A172 (cell line): ENCODE measurements at places on chromosomes 1 and 21. TPM values are rescaled to one million over a fixed set of nuclear protein-coding genes. Genes with fewer than 3 reads are reported as not detected.
A peak's percentile ranks its signal among the peaks of the same experiment; 100 is the strongest.

Gene NPPB
- 6.5 and 12.8 TPM in 2 replicates for total RNA-seq

DNA sequence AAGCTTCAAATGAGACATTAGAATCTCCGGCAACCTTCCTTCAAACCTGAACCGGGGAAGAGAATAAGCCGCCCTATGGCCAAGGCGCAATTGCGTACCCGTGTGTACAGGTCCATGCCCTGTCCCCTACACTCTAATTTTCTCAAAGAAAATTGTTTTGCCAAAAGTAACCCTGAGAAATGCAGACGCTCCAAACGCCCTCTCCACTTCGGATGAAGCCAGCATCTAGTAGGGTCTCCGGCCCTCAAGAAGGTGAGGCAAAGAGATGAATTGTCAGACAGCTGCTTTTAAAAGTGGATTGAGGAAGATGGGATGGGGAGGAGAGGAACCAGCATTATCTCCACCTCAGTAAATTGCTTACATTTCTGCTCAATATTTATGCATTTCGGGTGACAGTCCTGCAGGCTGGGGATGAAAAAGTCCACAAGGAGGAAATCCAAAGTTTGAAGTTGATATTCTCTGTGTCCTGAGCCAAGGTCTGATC is 630 bp upstream of the LHX9 start:
- peak; percentile 24 for DNase-seq

- DNase-seq: no peak
Measured at GRCh38 chr1:245313576-245313975, 158.8 kb downstream of the KIF26B start.

GRCh38 chr1:175618559-175618958 is 124.8 kb downstream of the TNR start:
- DNase-seq: no peak

DNA sequence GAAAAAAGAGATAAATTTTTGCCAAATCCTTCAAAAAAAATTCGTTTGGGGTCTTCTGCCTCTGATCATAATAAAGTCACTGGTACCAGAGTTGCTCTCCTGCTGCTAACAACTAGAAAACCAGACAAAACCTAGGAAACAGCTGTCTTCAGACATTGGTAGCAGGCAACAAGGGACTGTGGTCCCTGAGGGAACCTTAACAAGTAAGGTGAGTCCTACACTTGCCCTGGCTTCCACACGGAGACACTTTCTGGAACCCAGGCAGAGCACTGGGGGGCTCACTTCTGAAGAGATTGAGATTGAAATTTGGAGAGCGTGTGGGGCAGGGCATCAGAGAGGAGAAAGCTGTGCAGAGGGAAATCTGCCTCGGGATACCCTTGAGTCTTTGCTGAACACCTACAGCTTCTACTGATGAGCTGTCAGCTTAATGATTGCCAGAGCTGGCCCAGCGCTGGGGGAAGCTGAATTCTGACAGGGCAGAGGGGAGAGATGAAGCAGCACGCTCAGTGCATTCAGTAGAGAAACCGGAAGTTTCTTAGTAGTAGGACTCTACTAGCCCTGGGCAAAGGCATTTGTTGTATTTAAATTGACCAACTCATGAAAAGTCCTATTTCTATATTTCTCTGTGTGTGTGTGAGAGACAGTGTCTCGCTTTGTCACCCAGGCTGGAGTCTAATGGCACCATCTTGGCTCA is 18.5 kb upstream of the FAM89A start:
- DNase-seq: no peak

Gene TNFRSF1B
- not detected in 2 replicates for total RNA-seq

Gene KANK4
- total RNA-seq: 0.09 TPM in 1 of 2 replicates, not detected in the other

DNA sequence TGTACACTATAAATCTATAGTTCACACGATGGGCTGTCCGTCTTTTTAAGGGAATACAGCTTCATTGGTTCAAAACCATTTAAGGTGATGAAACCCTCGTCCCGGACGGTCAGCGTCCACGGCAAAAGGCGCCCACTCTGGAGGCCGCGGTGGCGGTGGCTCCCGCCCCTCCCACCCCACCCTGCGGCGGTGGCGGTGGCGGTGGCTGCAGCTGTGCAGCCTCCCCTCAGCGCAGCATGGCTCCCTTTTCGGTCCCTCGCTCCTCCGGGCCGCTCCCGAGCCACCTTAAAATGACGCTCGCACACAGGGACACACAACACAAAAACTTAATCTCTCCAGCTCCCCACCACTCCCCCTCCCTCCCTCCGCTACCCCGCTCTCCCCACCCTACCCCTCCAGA is 69.1 kb downstream of the WLS start:
- DNase-seq: no peak

- peak; percentile 11 for DNase-seq
Measured at GRCh38 chr1:21175324-21175669, 1.4 kb downstream of the EIF4G3 start.

- no peak for DNase-seq
Measured at GRCh38 chr1:114387010-114387360, 124.0 kb downstream of the TRIM33 start.

- no peak for DNase-seq
Measured at GRCh38 chr1:20126041-20126805, 6.9 kb upstream of the PLA2G2D start.

- peak; percentile 32 for DNase-seq
Measured at GRCh38 chr21:28671549-28672195, 321.0 kb downstream of the LTN1 start.

DNA sequence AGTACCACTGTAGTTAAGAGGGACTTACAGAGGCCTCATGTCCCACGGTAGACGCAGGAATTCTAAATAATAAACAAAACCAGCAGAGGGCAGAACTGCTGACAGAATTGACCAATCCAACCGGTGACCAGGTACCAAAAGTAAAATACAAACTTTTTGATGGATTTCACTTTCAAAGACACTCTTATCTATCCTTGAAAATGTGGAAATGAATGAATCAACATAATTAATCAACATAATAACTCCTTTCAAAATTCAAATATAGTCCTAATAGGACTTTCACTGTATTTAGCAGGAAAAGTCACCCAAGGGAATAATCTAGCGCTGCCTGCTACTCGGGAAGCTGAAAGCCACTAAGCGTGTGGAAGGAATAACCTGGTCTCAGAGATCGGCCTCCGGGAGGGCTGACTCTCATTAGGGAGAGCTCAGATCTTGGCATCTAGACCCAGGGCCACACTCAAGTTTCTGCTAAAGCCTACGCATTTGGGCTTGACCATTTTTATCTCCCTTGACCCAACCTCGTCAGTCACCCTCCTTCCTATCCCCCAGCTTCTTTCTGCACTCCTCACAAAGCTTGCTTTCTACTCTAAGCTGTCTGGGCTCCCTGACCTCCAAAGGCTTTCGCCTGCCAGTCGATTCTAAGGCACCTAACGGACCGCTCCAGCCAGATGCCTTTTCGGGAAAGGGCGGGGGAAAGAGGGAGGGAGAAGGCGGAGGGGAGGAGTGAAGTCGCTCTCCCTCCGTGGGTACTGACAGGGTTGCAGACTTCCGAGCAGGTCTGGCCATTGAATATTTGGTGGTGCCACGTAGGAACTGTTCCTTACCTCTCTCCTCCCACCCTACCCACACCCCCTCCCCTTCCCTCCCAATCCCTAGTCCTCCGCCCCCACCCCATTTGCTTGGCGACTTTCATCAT is 1.6 kb downstream of the COL11A1 start:
- peak; percentile 55 for DNase-seq

DNA sequence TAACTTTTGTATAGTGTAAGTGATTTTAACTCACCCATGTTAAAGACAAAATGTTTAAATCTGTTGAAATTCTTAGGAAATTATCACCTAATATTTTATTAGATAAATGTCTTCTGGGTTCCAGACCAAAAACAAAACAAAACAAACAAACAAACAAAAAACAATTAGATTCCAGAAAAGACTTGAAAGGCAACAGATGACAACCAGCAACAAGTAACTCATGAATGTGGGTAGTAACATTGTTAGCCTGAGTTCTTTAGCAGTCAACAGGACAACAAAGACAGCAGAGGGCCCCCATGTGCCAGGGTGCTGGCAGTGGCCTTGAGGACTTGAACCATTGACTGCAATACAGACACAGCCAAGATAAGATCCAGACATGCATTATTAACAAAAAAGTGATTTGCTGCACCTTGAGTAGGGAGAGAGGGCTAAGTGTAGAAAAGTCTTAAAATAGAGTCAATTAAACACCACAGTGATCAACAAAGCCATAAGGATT is 2.4 kb upstream of the CD247 start:
- no peak for DNase-seq

Gene GPR25
- total RNA-seq: not detected in 2 replicates

Gene PGBD5
- total RNA-seq: 2.2 and 2.5 TPM in 2 replicates

Gene HCRTR1
- not detected in 2 replicates for total RNA-seq

DNA sequence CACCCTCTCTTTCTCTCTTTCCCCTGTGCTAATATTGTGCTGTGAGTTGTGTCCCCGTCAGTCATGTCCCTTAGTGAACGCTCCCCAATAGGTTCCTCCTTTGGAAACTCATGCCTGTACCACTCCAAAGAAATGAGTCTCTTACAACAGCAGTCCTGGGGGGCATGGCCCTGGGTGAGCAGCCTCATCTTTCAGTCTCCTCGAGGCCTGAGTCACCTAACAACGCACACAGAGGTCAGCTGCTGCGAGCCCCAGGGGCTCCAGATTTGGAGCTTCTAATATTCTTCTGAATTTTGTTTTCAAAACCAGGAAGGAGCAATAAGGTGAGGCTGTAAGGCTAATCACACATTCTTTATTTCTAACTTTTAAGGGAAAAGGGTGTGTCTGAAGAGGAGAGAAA is 30.5 kb upstream of the ZBTB8A start:
- no peak for DNase-seq

DNA sequence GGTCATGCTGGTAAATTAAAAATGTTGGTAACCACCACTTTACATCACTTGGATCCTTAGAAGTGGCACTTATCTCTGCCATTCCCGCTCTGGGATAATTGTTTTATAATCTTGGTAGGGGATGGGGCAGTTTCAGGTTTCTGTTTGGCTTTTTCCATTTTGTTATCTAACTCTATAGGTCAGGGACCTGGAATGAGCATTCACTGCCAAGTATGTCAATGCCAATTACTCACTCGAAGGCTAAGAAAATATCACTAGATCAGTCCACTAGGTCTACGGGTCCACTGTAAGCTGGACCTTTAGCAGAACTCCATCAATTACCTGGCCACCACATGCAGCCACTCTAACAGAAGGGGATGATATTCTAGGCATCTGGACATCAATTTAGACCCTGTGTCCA is 4.5 kb upstream of the DIP2A start:
- DNase-seq: no peak

GRCh38 chr1:56137521-56138505 is 441.6 kb downstream of the PLPP3 start:
- DNase-seq: peak; percentile 4

GRCh38 chr1:42170779-42171621 is 6.5 kb upstream of the GUCA2A start:
- no peak for DNase-seq

DNA sequence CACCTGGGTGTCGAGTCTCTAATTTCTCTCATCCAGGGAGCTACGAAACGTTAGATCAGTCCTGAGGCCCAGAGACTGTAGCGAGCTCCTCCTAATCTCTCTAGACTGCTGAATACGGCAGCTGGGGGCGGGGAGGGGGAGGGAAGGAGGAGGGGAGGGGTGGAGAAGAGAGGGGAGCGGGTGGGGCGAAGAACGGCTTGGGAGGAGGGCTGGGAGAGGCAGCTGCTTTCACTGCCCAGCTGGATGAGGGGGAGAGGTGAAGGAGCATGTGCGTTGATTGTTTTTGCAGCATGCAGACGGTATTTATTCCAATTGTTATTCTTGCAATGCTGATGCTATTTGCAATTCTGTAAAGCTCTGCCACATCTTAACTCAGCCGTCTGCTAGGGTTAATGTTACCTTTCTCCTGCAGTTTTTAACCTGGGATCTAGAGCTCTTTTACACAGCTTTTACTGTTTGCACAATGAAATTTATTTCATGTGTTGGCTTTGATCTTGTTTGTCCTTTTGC is 790 bp downstream of the DNAJC6 start:
- DNase-seq: no peak

DNA sequence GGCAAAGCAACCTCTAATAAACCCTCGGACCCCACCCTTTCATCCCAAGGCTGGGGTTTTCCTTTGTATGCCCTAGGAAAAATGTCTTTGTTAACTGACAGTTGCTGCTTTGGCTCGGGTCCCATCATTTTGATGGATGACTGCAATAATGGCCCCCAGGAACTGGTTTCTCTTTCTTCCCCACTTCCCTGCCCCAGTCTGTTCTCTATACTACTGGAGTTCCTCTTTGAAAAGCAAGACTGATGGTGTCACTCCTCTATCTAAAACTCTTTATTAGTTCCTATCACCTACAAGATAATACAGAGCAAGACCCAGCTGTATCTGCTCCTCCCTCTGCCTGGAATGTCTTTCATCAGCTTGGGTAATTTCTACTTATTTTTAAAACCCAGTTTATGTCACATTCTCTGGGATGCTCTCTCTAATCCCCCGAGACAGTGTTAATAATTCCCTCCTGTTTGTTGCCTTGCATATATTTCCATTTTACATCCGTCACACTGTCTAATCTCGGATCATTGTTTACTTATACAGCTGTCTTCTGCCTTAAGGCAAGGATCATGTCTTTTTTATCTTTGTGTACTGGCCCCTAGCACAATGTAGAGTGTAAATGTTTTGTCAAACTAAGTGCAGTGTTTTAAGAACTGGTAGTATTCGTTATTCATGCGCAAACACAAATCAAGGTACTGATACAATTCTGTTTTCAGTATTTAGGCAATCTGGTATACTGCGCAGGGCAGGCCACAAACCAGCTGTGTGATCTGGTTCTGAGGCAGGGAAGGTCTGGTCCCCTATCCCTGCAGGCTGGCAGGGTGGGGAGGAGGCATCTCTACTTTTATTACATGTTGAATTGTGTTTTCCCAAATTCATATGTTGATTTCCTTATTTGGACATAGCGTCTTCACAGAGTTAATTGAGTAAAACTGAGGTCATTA is 16.1 kb downstream of the SLAMF1 start:
- no peak for DNase-seq

GRCh38 chr1:226128487-226129075 is 58.0 kb downstream of the ACBD3 start:
- DNase-seq: peak; percentile 16

Gene TSTD1
- total RNA-seq: not detected in 2 replicates

GRCh38 chr1:88684482-88685258 is 597 bp downstream of the PKN2 start:
- peak; percentile 47 for DNase-seq

Gene SYCP1
- total RNA-seq: not detected in 2 replicates

DNA sequence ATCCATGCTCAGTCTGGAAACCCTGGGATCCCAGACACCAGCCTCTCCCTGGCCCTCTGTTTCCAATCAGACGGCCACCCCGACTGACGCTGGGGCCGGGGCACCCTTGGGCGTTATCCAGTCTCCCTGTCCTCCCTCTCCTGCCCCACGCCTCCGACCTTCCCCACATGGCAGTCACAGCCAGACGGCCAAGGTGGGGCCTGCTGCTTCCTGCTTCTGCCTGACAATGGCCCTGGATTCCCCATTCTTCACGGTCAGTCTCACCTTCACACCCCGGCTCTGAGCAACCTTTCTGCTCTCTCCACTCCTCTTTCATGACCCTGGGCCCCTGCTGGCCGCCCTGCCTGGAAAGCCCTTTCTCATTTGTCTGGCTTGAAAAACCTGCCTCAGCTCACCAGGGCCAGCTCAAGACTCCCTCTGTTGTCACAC is 6.6 kb downstream of the GNG4 start:
- DNase-seq: no peak

DNA sequence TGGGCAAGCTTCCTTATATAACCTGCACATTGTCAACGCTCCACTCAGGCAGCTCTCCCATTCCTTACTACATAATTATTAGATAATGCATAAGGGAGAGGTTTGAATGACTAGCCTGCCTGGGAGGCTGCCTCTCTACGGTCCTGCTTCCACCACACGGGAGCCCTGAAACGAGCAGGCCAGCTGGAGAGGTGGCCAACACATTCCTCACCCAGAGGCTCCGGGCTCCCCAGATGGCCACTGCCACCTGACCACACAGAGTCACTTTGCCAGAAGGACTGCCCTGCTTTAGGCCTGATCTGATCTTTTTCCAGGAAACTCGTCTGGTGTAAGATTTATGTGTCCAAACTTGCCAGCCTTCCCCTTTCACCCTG is 27.9 kb downstream of the HIVEP3 start:
- DNase-seq: peak; percentile 73
